Cardiac septum (tissue), 1 donor: ENCODE measurements at places on chromosomes 6 and 20. TPM values are rescaled to one million over a fixed set of nuclear protein-coding genes. Genes with fewer than 3 reads are reported as not detected.

GRCh38 chr20:23092384-23092756, 6.2 kb upstream of the CD93 start:
- DNase-seq: no peak

GRCh38 chr6:35842381-35842780, 37.2 kb downstream of the LHFPL5 start:
- DNase-seq: no peak

GRCh38 chr6:164807125-164807524, 502.3 kb downstream of the C6orf118 start:
- no peak for DNase-seq

DNA sequence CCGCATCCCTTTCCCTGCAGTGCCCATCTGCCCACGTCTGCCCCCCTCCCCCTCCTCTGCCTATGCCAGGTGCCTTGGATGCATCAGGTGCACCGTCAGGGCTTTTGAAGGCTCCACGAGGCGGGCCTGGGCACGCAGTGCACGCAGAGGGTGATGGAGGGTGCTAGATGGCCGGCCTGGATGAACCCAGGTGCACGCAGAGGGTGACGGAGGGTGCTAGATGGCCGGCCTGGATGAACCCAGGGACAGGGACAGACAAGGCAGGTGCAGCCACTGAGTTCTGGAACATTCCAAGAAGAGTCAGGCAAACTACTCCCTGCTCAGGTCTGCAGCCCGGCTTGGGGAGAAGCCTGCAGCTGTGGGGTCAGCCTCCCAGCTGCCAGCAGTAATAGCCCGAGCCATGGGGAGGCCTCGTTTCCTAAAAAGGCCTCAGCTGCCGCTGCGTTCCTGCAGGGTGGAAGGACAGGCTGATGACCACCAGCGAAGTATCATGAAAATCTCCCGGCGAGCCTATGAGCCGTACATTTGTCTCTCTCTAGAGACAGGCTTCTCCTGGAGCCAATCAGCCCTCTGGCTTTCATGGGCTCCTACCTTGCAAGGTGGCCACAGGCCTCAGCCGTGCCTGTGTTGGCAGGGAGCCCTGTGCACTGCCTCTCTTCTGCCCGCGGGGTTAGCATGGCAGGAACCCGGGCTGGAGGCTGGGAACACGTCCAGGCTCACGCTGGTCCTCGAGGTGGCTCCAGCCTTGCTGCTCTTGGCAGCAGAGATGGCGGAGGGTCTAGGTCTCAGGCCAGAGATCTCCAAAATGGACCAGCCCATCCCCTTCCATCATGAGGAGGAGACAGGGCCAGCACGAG, 29.6 kb downstream of the NTSR1 start:
- DNase-seq: peak; percentile 66

The NFATC2 gene
- 4.3 TPM for total RNA-seq

The MAS1 gene
- total RNA-seq: 0.03 TPM

GRCh38 chr6:105797983-105798453, 288.1 kb upstream of the PRDM1 start:
- DNase-seq: no peak

DNA sequence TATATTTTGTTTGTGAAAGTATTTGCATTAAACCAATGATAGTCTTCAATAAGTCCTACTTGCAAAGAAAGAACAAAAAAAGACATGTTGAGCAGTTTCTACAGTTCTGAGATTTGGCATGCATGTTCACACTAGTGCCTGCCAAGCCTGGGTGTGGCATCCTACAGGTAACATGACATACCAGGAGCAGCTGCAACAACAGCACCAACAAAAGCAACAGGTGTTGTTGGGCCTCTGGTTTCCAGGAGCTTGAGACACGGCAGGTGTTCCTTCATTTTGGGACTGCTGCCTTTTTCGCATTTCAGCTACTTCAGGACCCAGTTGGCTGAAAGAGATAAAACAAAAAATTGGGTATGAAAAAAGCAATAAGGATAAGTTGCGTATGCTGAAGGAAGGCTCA, 41.2 kb upstream of the MTRF1L start:
- DNase-seq: no peak

DNA sequence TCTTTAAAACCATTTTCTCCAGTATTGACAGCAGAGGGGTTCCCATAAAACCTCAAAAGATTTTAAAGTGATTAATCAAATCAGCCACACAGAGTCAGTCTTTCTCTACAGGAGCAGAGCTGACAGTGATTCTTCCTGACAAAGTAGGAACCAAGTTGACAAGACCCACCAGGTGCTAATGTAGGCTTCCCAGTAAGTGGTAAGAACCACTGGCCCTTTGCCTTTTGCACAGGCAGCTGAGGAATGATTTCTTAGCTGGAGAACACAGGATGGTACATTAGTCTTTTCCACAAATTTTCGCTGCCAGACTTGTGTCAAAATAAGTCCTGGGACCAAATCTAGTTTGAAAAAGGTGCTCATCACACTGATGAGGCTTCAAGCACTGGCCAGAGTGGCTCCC, 95.8 kb downstream of the ARMC2 start:
- DNase-seq: no peak

The TMC2 gene
- not detected for total RNA-seq

DNA sequence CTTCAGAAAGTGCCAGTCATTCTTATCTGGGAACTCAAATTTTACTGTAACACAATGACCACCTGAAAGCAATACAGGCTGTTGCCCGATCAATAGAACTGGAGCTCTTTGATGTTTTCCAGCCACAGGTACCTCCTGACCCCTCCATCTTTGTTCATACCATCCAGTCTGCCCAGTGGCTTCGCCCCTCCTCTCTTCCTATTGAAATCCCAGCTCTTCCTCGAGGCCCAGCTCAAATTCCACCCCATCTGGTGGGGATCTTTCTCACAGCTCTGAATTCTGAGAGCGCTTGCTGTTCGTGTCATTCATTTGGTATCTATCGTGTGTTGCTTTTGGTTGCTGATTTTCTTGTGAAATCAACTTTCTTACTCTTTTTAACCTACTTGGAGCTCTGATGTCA, 87.9 kb upstream of the CNKSR3 start:
- DNase-seq: no peak

The LSM14B gene
- total RNA-seq: 51.0 TPM

DNA sequence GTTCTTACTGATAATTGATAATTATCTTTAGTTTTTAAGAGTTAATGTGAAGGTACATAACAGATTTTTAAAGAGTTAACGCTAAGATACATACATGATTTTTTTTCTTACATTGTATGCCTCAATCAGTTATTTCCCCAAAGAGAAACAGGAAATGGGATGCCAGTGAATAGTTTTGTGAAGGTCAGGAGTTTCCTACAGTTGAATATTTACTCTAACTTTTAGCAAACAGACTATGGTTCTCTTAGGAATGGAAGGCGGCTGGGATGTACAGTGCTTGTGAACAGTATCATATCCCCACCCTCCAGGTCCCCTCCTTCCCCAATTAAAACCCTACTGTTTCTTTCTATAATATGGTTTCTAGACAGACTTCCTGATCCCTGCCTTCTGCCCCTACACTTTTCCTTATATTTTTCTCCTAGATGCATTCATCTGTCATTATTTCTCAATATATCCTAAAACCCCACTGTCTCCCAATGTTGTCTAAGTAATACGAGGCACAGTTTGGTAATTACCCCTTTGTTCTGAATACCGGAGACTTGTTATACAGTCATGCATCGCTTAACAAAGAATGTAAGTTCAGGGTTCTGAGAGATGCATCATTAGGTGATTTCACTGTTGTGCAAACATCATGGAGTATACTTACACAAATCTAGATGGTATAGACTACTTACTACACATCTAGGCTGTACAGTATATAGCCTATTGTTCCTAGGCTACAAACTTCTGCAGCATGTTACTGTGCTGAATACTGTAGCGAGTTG, 29.2 kb downstream of the SLC35A1 start:
- no peak for DNase-seq

DNA sequence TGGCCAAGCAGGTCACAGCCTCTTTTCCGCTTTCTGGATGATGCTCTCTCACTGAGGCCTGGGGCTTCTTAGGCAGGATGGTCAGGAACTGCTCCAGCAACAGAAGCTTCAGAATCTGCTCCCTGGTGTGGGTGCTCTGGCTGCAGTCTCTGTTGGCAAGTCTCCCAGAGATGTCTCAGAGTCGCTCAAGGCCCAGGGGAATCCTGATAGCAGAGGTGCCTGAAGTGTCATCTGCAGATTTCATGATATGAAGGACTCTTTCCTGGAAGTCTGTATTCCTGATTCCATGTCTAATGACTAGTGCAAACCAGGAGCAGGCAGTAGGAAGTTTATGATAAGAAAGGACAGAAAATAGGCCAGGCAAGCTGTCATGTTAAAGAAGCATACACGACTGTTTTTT, 20.3 kb downstream of the ZSCAN31 start:
- no peak for DNase-seq

The TSHZ2 gene
- 7.5 TPM for total RNA-seq

DNA sequence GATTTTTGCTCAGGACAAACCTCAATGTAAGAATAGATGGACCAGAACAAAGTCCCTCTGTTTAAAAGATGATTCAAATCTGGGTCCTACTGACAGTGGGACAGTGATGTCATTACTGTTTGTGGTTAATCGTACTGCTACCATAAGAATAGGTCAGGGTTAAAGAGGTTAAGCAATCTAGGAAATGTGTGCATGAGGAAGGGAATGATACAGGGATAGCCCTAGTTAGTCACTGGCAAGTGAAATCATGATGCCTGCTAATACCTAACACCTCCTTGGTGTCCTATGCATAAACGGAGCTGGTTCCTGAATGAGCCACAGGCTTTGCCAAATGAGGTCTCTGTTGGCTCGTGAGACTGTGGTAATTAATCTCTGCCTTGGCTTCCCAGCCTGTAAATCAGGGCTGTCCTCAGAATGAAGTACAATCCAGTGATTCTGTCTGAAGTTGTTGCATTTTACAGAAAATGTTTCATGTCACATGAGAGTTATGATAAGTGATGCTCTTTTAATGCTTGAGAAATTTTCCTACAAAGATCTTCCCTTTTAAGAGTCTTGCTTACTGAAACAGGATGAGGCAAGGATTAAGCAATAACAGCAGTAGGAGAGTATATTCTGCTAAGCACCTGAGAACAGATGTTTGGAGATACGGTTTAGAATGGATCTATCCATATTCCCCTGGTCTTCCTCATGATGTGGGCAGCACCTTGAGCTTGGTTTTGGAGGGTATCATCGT, 3.8 kb downstream of the MEP1A start:
- no peak for DNase-seq

The BANF2 gene
- not detected for total RNA-seq
